Frontal cortex (tissue), 4 donors: ENCODE measurements at places on chromosomes 16 and 17. TPM values are rescaled to one million over a fixed set of nuclear protein-coding genes. Genes with fewer than 3 reads are reported as not detected.

DNA sequence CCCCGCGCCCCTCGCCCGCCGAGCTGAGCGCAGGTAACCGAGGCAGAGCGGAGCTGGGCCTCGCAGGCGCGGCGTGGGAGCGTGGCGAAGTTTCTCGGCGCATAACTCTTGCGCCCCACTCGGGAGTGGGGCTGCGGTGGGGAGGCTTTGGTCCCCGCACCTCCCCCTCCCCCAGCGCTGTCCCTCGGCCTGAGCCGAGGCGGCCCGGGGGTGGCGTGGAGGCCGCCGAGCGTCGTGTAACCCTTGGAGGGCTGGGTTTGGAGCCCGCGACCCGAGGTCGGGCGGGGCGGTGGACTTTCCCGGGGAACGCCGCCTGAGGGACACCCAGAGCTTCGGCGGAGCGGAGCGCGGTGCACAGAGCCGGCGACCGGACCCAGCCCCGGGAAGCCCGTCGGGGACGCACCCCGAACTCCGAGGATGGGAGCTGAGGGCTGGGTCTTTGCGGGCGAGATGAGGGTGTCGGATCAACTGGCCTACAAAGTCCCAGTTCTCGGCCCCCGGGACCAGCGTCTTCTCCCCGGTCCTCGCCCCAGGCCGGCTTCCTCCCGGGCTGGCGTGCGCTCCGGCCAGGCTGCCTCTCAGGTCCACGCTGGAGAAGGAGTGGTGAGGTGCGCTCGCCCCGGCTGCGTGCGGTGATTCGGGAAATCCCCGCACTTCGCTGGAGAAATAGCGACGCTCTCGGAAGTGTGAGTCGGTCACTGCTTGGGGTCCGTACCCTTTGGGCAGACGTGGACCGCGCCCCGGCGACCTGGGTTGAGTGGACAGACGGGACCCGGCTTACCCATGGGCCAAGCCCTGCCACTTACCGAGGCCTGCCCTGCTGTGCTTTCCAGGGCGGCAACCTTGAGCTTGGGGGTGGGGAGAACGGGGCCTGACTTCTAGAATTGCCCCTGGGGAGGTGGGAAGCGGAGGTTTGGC, 168.4 kb downstream of the RAB11FIP4 start:
- no peak for DNase-seq

GRCh38 chr16:47358816-47359215, 102.0 kb downstream of the ITFG1 start:
- DNase-seq = no peak

DNA sequence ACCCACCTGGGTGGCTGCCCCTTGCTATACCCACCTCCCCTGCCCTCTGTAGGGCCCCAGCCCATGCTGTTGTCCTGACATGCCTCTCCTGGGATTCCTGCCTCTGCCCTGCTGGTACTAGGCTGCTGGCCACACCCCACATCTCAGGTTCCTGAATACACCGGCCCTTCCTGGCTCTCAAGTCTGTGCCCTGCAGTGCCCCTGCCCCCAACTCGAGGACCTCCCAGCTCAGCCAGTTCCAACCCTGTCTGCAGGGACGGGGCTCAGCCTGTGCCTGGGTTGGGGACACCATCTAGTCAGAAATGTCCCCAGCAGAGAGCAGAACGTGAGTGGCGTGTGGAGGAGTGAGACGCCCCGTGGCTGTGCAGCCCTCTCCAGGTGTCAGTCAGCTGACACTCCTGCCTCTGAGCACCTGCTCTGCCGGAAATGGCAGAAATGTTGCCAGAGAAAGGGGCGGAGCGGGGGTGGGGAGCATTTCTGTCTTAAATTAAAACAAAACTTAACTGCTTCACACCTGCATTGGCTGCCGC, 28.7 kb downstream of the ACSF3 start:
- no peak for DNase-seq

TBC1D3B gene
- total RNA-seq = 1.6 TPM

DNA sequence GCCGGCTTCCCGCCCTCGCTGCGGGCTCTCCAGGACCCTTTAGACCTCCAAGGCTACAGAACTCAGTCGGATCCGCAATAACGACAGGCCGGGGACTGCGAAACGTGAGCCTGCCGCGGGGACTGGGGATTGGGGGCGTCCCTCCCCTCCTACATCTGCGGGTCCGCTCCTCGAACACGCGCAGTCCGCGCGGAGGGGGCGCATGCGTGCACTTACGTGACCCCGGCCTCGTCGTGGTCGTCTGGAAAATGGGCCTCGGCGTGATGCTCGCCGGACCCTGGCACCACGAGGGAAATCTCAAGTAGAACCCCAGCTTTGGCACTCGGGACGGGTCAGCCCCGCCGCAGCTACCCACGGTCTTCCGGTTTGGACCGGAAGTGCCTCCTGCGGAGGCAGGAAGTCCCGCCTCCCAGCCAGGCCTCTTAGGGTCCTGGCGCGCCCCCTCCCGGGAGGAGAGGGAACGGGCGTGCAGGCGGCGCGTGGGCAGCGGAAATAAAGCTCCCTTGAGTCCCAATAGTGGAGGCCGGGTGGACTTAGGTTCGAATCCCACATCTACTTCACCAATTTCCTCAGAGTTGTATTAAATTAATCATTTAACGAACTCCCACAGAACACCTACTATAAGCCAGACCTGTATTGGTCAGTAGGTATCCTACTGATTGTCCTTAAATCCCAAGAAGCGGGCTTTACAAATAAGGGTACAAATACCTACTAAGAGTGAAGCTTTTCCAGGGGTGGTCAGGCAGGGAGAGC, at the start of gene TAF1C:
Gene TAF1C (minus strand): TSS at position 373 of the 753 bp plus-strand sequence. CDS start 2,069 bp downstream, outside the sequence.
- peak; percentile 99 for DNase-seq

DNA sequence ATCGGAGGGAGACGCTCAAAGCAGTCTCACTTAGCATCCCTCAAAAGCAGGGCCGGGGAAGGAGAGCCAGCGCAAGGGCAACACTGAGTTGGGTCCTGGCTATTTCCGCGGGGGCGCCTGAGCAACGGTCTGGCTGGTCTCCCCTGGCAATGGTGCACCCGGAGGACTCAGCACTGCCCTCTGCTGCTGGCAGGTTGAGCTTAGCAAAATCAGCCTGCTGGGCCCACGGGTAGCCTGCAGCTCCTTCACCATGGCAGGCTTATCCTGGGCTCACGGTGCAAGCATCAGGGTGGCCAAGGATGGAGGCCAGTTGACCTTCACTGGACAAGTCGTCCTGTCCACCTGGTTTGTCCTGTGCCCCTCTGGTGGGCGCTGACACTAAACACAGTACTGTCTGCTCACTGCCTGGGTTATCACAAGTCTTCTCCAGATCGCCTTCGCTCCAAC, 14.4 kb upstream of the ALDH3A1 start:
- no peak for DNase-seq

ADORA2B gene
- total RNA-seq = 4.1 TPM

GRCh38 chr16:49116873-49117272, 164.8 kb downstream of the CBLN1 start:
- DNase-seq = no peak

PDILT gene
- total RNA-seq = not detected

DNA sequence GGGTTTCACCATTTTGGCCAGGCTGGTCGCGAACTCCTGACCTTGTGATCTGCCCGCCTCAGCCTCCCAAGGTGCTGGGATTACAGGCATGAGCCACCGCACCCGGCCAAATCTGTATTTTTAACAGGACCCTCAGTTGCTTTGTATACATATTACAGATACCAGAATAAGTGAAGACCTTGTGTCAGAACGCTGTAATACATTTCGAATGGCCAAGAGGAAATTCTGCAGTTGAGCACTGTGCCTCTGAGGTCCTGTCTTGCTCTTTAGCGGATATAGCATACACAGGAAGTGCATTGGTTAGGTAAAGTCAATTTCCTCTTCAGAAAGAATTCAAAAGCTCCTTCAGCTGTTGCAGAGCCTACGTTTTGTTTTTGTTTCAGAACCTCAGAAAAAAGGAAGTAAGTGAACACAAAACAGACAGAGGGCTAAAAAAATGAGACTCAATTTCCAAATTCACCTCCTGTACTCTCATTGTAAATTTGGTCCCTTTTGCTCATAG, 15.7 kb downstream of the CRLF3 start:
- no peak for DNase-seq

MYH3 gene
- 0.41 TPM for total RNA-seq

CHD9 gene
- 167 TPM for total RNA-seq

GRCh38 chr17:9798008-9798407, 6.6 kb upstream of the DHRS7C start:
- no peak for DNase-seq

DNA sequence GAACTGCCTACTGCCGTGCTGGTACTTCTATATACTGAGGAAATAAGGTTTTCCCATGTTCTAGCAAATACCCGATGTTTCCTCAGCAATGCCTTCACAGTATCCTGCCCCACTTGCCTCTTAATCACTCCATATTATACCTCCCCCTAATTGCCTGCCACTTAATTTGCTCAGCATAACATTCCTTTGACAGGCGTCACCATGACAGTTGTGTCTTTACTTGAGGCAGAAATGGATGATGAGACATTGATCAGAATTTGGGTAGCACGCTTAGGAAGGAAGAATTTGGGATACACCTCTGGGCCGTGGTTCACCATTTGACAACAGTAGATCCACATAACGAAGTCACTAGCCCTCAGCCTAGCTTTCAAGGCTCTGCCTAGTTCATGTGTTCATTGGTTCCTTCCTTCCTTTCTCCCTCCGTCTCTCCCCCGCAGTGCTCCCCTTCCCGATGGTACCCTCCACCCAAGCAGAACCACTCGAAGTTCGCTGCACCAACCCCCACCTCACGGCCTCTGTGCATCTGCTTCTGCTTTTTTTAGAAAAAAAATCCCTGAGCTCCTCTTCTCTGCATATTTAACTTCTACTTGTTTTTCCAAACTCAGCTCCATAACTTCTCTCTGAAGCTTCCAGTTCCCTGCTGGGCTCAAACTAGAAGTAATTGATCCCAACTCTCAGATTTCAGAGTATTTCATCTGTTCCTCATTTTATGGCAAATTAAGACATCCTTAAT, 19.4 kb downstream of the IQCK start:
- no peak for DNase-seq

- no peak for DNase-seq
Observed at GRCh38 chr17:17685775-17686291, 4.6 kb downstream of the RAI1 start.

KRTAP9-2 gene
- total RNA-seq = not detected

- DNase-seq = no peak
Observed at GRCh38 chr16:4803898-4804762, 1.7 kb upstream of the ROGDI start.

ICAM2 gene
- total RNA-seq = 7.3 TPM

GRCh38 chr16:10946308-10946707, 1.9 kb downstream of the CLEC16A start:
- no peak for DNase-seq

CDH15 gene
- 0.41 TPM for total RNA-seq

- DNase-seq = no peak
Observed at GRCh38 chr16:84806256-84806889, 13.4 kb upstream of the CRISPLD2 start.

DNA sequence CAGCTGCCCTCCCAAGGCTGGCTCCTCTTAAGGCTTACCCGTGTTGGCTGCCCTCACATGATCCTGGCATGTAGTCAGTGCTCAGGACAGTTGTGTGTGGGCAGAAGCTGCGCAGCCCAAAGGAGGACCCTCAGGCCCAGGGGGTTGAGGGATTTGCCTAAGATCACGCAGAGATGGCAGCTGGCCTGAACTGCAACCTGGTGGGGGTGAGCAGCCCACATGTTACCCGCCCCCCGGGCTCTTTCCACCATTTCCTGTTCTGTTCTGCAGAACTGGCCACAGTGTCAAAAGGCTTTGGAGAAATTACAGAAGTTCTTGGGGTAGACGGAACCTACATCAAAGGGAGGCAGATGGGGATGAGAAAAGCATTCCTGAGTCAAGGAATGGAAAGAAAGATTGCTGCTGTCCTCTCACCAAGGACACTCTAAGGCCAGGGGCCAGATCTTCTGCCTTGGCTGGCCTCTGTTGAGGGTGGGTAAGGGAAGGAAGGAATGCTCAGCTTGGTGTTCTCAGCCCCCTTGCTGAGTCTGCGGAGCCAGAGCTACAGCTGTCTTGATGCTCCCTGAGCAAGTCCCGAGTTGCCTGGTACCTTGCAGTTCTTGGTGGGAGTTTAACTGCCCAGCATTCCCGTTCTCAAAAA, 53.0 kb downstream of the EPN2 start:
- DNase-seq = no peak

DNA sequence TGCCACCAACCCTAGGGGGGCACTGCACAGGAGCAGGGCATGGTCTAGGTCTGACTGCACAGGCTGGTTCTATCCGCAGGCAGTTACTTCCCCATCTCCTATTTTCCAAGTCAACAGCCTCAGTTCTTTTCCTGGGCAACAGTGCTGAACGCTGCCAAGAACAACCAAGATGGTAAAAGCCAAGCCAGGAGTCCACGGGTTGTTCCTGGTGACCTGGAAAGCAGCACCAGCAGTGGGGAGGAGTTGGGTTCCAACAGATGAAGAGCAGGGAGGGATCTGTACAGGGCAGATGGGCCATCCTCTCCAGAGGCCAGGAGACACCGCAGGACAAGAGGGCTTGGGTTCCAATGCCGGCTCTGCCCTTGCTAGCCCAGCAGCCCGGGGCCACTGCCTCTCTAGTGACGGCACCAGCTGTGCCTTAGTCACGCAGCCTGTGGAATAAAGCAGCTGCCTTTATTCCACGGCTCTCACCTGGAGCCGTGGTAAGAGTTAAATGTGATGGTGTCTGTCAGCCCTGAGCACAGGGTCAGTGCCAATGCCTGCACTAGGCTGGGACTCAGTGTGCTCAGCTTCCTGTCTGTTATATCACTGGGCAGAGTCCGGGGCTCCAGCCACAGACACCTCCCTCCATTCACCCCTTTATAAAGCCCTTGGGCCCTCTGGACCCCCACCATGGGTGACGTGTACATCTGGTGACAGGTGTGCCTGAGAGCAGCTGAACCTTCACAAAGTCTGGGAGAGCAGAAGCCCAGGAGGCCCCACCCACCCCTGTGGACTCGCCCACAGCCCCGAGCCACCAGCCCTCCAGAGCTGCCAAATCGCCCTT, 44.9 kb downstream of the MARF1 start:
- DNase-seq = no peak

GRCh38 chr17:5943982-5944381, 126.2 kb upstream of the WSCD1 start:
- no peak for DNase-seq

GRCh38 chr17:82053130-82053529, 1.4 kb downstream of the GPS1 start:
- no peak for DNase-seq

DNA sequence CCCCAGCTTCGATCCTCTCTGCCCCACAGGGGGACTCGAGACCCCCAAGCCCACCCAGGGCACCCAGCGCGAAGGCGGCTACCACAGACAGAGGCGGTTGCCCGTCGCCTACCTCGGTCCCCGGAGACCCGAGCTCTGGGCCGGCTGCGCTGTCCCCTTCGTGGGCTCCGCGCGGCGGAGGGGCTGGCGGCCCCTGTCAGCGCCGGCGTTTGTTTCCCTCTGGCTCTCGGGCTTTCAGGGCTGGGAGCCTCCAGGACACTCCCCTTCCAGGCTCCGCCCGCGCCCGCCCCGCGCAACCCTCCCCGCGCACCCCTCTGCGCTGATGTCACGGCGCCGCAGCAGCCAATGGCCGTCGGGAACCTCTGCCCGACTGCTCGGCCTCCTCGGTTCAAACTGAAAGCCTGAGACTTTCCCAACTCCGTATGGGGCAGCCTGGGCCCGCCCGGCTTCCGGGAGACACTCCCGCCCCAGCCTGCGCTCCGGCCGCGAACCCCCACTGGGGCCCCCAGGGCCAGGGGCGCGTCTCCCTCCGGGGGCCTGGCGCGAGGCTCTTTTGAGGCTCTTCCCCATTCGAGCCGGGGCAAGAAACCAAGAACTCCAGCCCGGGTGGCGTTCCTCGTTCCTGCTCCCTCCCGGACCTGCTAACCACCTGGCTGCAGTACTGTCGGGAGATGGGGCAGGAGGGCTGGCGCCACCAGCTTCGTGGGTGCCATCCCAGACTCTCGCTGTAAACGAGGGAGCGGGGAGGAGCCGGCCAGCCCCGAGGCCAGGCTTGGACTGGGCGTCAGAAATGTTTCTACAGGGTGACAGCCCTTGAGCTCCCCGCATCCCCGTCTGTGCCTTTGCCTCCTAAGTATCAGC, at the start of gene CDC42EP4:
Gene CDC42EP4 (minus strand): TSS at position 221 of the 861 bp plus-strand sequence. CDS start 25,501 bp downstream, outside the sequence.
- peak; percentile 95 for DNase-seq

NUPR1 gene
- total RNA-seq = under 0.01 TPM

USP32 gene
- total RNA-seq = 91.7 TPM
